ENCODE measurements at places on chromosomes 13 and 19.

DNA sequence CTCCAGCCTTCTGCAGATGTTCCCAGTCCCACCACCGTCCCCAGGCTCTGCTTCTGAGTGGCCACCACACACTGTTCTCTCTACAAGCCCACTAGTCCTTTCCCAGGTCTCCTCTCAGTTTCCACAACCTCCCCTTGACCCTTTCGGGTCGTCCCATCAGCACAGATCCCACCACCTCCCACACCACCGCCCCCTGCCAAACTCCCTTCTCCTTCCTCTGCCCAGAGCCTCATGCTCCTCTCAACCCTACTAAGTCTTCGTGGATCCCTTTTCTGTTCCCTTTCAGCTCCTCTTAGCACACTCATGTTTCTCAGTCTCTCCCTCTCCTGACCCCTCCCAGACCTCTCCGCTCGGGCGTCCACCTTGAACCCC is 1.9 kb downstream of the NAPA start:
- DNase-seq = no peak

DNA sequence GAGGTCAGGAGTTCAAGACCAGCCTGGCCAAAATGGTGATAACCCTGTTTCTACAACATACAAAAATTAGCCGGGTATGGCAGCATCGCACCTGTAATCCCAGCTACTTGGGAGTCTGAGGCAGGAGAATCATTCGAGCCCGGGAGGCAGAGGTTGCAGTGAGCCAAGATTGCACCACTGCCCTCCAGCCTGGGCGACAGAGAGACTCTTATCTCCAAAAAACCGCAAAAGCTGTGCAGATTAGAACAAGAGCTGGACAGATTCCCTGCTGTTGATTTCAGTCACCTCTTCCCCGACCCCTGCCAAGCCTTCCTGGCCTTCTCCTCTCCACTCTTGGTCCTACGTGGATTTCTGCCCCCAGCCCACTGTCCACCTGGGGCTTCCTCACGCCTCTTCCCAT is 8.3 kb downstream of the CAMSAP3 start:
- no peak for DNase-seq

GRCh38 chr13:112869202-112870050 is 99.6 kb upstream of the MCF2L start:
- no peak for DNase-seq

GRCh38 chr19:11268783-11269267 is 6.5 kb upstream of the DOCK6 start:
- no peak for DNase-seq

DNA sequence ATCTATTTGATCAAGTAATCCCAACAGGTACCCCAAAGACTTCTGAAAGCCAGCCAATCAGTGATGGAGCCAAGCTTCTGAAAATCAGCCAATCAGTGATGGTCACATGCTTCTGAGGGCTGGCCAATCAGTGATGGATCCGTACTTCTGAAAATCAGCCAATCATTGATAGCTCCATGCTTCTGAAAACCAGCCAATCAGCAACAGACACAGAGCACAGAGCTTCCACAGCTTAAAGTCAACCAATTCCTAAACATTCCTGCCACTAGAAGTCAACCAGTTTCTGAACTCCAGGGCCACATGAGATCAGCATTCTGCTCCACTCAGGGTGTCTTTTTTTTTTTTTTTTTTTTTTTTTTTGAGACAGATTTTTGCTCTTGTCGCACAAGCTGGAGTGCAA is 8.2 kb upstream of the HSD17B14 start:
- no peak for DNase-seq

GRCh38 chr13:49528161-49528560 is 32.4 kb downstream of the PHF11 start:
- no peak for DNase-seq

GRCh38 chr13:113002206-113002912 is 33.3 kb downstream of the MCF2L start:
- DNase-seq = no peak

DNA sequence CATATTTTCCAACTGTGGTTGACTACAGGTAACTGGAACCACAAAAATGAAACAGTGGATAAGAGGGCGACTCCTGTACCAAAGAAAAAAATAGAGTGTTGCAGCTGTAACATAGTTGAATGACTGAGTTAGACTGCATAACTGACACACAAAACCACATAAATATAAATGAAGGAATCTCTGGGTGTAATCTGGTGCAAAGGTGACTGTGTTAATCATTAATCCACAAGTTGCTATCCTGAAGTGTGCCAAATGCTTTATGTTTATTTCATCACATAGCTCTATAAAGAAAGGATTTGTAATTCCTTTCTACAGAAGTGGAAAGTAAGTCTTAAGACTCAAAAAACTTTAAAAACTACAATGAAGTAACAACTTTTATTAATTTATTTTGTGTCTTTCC is 6.0 kb upstream of the GJB2 start:
- no peak for DNase-seq

DNA sequence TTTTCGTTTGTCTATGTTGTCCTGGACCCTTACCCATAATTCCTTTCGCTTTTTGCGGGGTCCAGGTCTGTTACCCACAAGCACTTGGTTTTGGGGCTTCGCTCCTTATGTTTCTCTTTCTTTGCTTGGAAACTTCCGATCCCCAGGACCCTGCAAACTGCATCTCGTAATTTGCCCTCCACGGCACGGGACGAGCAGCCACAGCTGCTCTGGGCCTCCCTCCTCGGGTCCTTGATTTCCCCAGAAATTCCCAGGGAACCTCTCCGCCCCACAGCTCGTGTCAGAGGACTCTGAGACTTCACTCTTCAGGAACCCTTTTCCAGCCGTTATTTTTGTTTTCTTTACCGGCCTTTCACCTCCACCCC is 599 bp downstream of the SNRNP70 start:
- no peak for DNase-seq

DNA sequence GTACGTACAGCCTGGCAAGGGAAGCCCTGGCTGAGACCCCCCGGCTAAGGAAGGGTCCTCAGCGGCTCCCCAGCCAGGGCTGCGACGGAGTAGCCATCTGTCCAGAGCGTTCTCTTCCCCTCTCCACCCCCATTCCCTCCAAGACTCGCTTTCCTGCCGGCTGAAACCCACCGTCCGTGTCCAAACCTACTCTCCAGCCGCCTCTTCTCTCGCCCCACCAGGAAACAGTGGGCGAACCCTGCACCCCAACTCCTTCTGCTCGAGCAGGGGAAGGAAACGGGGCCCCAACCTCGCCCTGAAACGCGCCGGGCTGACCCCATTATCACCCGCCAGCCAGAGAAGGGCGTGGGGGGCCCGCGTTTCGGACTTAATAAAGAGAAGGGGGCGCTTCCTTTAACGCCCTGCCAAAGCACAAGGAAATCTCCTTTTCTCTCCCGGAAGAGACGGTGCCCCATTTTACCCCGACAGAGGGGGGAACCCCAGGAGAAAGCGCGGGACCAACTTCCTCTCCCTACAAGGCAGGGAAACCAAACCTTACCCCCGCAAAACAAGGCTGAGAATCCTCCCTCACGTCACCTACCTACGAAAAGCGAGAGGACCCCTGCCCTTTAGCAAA is 2.5 kb downstream of the ZC3H4 start:
- DNase-seq = no peak

GRCh38 chr19:16473875-16474392 is 2.2 kb upstream of the EPS15L1 start:
- DNase-seq = no peak

DNA sequence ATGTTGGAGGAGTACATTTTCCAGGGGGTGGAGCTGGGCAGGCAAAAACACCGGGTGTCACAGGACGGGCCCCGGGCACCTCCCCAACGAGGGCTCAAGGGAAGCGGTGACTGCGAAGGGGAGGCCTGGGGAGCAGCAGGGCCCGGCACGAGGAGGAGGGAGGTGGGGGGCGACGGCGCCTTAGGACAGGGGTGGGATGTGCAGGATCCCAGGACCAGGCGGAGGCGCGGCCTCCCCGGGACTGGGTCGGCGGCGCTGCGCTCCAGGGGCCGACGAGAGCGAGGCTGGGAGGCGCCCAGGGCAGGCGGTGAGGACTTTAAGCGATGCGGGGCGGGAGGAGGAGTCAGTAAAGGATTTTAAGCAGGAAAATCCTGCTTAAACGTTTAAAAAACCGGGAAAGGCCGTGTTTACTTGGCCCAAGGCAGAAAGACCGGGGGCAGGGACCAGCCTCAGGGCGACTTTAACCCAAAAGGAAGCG is 427 bp downstream of the ZNF160 start:
- DNase-seq = no peak

DNA sequence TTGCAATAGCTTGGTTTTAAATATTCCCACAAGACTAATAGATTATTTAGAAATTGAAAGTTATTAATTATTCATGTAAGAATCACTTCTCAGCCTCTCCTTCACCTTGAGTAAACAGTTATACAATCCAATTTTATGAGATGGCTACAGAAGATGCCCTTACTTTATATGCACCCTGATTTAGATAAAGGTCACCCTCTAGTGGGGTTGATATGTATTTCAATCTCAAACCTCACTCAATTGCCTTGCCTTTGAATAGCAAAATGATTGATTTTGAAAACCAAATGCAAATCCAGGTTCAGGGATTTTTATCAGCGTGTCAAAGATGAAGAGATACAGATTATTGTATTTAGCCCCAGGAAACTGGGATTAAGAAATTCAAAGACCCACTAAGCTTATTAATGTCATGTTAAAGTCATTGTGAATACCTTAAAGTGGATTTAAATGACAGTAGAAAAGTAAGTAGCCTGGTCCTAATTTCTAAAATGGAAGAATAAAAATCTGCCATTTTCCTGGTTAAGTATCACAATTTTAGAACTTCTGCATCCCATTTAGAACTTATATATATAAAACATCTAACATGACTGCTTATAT is 305.1 kb downstream of the ITGBL1 start:
- DNase-seq = no peak

GRCh38 chr19:8401981-8402411 is 11.1 kb upstream of the MARCHF2 start:
- DNase-seq = no peak

- DNase-seq = no peak
Measured at GRCh38 chr19:1383017-1383311, 743 bp upstream of the NDUFS7 start.

DNA sequence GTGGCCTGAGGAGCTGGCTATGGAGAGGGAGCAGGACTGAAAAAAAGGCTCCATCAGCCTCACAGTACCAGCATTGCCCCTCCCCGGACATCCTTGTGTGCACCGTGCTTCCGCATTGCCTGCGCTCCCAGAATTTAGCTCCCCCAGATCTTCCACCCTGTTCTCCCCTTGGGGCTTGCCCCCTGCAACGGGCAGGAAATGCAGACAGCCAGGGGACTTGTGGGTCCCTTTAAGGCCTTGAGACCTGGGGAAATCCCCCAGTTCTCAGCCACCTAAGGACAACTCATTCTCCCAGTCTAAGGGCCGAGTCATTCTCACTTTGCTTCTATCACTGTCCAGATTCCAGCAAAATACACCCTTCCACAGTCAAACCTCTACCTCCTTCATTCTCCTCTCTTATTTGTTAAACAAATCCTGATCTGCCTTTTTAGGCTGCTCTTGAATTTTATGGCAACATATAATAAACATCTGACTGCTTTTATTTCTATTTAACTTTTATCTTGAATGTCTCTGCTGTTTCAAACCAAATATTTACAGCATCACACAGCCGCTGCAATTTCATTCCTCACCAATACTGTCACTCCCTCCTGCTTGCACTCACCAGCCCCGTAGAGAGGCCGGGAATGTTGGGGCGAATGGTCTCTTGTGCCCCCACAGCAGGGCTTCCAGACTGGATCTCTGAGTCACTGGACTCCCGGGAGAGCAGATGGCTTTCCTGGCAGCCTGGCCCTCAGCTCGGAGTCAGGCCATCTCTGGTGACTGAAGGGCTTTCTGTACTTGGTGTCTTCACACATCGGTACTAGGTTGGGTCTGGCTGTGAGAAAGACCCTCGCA is 221.9 kb downstream of the TSHZ3 start:
- DNase-seq = no peak

DNA sequence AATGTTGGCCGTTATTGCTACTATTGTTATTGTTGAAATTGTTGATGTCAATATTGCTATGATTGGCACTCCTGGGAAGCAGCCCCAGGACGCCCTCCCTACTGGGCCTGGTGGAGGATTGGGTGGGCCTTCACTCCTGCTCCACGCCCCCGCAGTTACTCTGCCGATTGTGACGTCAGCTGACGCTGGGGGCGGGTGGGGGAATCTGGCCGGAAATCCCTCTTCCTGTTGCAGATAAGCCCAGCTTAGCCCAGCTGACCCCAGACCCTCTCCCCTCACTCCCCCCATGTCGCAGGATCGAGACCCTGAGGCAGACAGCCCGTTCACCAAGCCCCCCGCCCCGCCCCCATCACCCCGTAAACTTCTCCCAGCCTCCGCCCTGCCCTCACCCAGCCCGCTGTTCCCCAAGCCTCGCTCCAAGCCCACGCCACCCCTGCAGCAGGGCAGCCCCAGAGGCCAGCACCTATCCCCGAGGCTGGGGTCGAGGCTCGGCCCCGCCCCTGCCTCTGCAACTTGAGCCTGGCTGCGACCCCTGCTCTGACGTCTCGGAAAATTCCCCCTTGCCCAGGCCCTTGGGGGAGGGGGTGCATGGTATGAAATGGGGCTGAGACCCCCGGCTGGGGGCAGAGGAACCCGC is at the start of gene ETV2:
TSS of gene ETV2 (plus strand) at position 231 of the 637 bp plus-strand sequence. CDS start 716 bp downstream, outside the sequence.
- no peak for DNase-seq

DNA sequence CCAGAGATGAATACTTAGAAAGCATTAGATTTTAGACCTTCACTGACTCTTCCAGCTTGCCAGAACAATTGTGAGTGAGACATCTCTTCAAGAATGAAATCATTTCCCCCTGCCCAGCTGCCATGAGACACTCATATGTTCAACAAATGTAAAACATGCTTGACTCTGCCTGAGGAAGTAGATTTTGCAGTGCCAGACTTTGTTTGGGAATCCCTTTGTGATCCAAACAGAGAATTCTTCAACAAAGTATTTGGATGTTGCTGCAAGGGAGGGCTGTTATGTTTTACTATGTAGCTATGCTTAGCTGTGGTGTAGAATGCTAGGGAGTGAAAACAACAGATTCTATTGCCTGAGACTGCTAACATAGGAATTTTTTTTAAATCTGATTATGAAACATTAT is 416.4 kb downstream of the DCT start:
- no peak for DNase-seq

DNA sequence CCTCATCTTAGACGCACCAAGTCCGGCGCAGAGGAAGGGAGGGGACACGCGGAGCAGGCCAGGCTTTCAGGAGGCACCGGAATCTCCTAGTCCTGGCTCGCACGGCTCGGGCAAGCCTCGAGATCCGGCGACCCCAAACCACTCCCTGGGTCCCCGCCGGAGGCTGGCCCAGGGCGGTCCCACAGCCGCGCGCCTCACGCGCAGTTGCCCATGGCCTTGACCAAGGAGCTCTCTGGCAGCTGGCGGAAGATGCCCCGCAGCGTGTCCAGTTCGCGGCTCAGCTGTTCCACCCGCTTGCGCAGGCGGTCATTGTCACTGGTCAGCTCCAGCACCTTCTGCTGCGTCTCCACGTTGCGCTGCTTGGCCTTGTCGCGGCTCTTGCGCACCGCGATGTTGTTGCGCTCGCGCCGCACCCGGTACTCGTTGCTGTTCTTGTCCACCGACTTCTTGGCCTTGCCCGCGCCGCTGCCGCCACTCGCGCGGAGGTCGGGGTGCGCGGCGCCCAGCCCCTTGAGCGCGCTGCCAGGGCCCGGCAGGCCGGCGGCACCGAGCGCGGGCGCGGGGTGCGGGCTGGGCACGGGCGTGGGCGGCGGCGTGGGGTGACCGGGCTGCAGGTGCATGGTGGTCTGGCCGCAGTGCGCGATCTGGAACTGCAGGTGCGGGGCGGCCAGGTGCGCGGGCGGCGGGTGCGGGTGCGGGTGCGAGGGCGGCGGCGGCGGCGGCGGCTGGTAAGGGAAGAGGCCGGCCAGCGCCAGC is 1.0 kb downstream of the CEBPA start:
- no peak for DNase-seq

Measured in dorsolateral prefrontal cortex (tissue), 122 donors.